ENCODE measurements at places on chromosomes 1 and 21. TPM values are rescaled to one million over a fixed set of nuclear protein-coding genes. Genes with fewer than 3 reads are reported as not detected.

RGS4 gene
- 9.5 TPM for total RNA-seq

SPRR2A gene
- not detected for total RNA-seq

CR2 gene
- total RNA-seq = not detected

ABCG1 gene
- 14.2 TPM for total RNA-seq

TMEM200B gene
- 0.82 TPM for total RNA-seq

DCST1 gene
- not detected for total RNA-seq

LRRIQ3 gene
- 1.00 TPM for total RNA-seq

SDC3 gene
- 79.0 TPM for total RNA-seq

NPHS2 gene
- not detected for total RNA-seq

ZFP69 gene
- 10.5 TPM for total RNA-seq

PCP4L1 gene
- total RNA-seq = 13.0 TPM

FMO2 gene
- 0.36 TPM for total RNA-seq

MSH4 gene
- total RNA-seq = 0.73 TPM

FALEC gene
- total RNA-seq = 2.2 TPM

AMY1B gene
- not detected for total RNA-seq

FCGR3A gene
- 6.7 TPM for total RNA-seq

FTCD gene
- total RNA-seq = 0.73 TPM

SLC25A24 gene
- 36.3 TPM for total RNA-seq

SPRR2B gene
- total RNA-seq = not detected

FABP3 gene
- 17.9 TPM for total RNA-seq

HJV gene
- not detected for total RNA-seq

MIA3 gene
- total RNA-seq = 56.3 TPM

PRAMEF8 gene
- total RNA-seq = not detected

RGS13 gene
- total RNA-seq = not detected

ADGRL2 gene
- total RNA-seq = 416 TPM

LHX8 gene
- total RNA-seq = 0.64 TPM

TCEA3 gene
- 4.7 TPM for total RNA-seq

PIGR gene
- total RNA-seq = 3.5 TPM

PLEKHG5 gene
- total RNA-seq = 13.5 TPM

REN gene
- total RNA-seq = not detected

MRPL55 gene
- total RNA-seq = 27.8 TPM

ENTREP3 gene
- 7.0 TPM for total RNA-seq

HORMAD1 gene
- total RNA-seq = not detected

ST7L gene
- 34.8 TPM for total RNA-seq

ADIPOR1 gene
- total RNA-seq = 38.7 TPM

TXNIP gene
- total RNA-seq = 147 TPM

S100A7A gene
- total RNA-seq = not detected

CFAP107 gene
- total RNA-seq = 0.91 TPM

MAB21L3 gene
- total RNA-seq = 0.36 TPM

KRTCAP2 gene
- 32.4 TPM for total RNA-seq

NCMAP gene
- 0.09 TPM for total RNA-seq

FAM151A gene
- not detected for total RNA-seq

AQP10 gene
- not detected for total RNA-seq

KCNE1 gene
- 0.64 TPM for total RNA-seq

PUSL1 gene
- total RNA-seq = 10.5 TPM

OSCP1 gene
- 17.1 TPM for total RNA-seq

CD101 gene
- 1.6 TPM for total RNA-seq

TAS1R1 gene
- not detected for total RNA-seq

OR2G2 gene
- not detected for total RNA-seq

ECM1 gene
- 1.9 TPM for total RNA-seq

SYPL2 gene
- total RNA-seq = 0.09 TPM

SYT14 gene
- total RNA-seq = 49.5 TPM

KLHL21 gene
- total RNA-seq = 6.1 TPM

RHCE gene
- 0.18 TPM for total RNA-seq

CLIC6 gene
- total RNA-seq = 0.18 TPM

ERICH3 gene
- total RNA-seq = 8.7 TPM

NBPF10 gene
- total RNA-seq = 2.9 TPM
